HFF-Myc (cell line): ENCODE measurements at places on chromosomes 6 and 20.

DNA sequence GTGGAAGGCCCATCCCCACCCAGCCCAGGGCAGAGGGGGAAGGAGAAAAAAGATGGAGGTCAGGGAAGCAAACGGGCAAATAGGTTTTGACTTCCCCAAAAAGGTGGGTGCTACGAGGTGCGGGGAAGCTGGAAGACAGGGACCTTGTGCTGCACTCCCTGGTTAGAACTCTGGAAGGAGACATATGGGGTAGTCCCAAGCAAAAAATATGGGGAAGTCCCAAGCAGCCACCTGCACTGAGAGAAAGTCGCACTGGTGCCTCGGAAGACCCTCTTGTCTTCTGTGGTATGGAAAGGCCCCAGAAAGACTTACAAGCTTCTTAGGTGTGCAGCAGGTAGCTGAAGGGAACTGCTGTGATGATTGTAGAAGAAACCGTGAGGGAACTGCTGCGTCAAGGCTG lies 93.8 kb upstream of the CEP85L start:
- DNase-seq: no peak

GRCh38 chr6:80636689-80637088 lies 530.2 kb downstream of the BCKDHB start:
- DNase-seq: no peak

- no peak for DNase-seq
These were observed 150.4 kb downstream of the BTBD3 start for GRCh38 chr20:12068121-12068520.

GRCh38 chr6:140459209-140459608 lies 1084.8 kb upstream of the CITED2 start:
- DNase-seq: no peak

- no peak for DNase-seq
These were observed 115.8 kb downstream of the FOXO3 start for GRCh38 chr6:108676555-108676954.

- no peak for DNase-seq
These were observed 63.5 kb upstream of the VSTM2L start for GRCh38 chr20:37839432-37839827.

DNA sequence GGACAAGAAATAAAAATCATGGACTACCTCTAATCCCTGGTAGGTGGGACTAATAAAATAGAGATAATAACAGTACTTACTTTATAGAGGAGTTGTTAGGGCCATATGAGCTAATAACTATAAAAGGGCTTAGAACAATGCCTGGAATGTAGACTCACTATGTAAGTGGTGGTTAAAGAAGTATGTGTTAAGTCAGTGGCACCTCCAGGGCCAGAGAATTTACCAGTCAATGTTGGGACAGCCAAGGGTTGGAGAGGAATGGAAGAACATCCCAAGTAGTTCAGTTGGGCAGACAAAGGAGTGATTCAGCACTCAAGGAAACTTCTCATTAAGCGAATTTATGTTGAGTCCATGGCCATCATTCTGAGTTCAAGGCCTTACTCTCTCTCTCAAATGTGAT lies 116.8 kb downstream of the OTOR start:
- no peak for DNase-seq

GRCh38 chr6:109793792-109794191 lies 102.7 kb downstream of the FIG4 start:
- DNase-seq: peak; percentile 93

GRCh38 chr6:109383438-109383940 lies 1.2 kb upstream of the CD164 start:
- no peak for DNase-seq

DNA sequence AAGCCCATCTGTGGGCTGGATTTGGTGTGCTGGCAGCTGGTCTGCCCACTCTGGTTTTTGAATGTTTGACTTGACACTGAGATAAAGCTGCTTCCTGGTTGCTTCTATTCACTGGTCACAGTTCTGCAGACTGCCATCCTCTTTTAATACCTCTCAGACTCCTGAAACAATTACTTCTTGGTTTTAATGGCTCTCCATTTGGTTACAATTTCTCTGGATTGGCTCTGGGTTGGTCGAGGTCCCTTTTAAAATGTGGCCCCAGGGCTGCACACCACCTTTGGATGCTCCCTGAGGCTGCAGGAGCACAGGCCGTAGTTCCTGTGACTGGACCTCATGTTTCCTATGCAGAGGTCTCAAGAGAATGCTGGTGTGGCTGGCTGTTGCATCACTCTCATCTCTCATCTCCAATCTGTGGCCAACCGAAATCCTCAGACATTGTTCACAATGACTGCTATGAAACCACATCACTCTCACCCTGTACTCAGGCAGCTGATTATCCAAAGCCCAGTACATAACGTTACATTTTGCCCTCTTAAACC lies 98.5 kb downstream of the INSM1 start:
- no peak for DNase-seq

DNA sequence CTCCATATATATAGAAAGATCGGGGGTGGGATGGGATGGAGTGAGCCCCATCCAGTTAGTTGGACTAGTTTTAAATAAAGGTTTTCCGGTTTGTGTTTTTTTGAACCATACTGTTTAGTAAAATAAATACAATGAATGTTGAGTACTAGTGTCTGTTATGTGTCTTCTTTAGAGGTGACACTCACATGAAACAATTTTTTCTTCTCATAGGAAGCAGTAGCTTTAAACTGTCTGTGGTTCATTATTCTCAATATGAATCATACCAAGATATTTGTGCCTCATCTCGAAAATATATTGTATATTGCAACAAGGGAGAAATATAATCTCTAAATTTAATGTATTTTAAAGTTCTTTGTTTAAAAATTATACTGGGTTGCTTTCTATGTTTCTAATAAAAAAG lies 33.4 kb downstream of the HSF2 start:
- no peak for DNase-seq

DNA sequence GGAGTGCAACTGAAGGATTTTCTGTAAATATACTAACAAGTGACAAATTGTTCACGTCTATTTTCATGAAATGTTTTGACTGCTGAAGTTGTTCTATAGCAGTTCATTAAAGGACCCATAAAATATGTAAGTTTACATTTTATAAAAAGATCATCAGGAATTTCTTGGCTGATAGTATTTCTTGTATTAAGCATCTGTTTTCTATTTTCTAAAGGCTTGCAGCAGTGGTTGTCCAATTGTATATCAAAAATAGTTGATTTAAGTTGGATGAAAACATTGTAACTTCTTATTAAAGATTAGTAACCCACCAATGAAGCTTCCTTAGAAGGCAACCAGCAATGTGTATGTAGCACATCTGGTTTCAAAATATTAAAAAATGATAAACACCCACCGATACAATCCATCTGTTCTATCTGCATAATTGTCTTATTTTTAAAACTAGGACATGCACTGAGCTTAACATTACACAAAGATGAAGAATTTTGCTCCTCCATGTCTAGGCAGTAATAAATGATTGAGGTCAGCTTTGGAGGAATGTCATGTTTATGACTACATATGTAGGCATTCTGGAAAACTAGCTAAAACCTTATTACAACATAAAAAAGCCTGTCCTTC lies 301.3 kb upstream of the TCF21 start:
- DNase-seq: no peak

DNA sequence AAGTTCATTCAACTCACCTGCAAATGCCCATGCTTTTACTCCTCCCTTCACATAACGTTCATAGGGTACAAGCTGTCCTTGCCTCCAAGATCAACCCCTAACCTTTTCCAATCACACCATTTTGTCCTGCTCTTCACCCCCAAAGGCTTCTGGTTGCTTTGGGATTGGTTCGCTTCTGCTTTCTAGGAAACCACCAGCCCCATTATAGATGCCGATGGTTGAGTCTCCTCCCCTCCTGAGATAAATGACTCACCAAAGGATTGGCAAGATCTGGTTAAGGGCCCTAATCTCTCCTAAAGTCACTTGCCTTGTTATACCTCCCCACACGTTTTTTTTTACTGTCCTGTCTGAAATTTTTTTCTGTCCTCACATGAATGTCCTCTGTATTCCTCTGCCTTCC lies 311.4 kb downstream of the HACE1 start:
- no peak for DNase-seq

DNA sequence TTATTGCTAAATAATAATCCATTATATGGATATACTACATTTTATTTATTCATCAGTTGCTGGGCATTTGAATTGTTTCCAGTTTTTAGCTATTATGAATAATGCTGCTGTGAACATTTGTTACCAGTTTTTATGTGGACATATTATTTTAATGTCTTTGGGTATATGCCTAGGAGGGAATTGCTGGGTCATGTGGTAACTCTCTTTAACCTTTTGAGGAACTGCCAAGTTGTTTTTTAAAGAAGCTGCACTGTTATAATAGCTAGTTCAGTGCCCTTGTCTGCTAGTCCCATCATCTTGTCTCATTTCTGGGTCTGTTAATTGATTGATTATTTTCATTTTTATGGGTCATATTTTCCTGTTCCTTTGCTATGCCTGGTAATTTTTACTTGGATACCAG lies 56.3 kb downstream of the FOXO3 start:
- no peak for DNase-seq

DNA sequence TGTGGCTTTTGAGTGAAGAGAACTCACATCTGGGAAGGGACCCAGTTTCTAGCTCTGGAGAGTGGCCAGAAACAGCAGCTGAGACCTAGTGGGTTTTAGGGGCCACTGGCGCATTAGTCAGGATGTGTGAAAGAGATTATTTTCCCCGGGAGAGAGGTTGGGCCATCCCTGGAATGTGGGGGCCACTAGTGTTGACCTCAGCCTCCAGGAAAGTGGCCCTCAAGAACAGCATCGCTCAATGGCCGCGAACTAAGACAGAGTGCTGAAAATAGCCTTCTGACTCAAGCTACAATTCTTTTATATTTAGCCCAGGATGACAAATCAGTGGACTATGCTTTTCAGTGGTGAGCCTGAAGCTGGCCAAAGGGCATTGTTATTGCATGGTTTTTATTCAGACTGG lies 210.4 kb upstream of the RNF24 start:
- peak; percentile 74 for DNase-seq

DNA sequence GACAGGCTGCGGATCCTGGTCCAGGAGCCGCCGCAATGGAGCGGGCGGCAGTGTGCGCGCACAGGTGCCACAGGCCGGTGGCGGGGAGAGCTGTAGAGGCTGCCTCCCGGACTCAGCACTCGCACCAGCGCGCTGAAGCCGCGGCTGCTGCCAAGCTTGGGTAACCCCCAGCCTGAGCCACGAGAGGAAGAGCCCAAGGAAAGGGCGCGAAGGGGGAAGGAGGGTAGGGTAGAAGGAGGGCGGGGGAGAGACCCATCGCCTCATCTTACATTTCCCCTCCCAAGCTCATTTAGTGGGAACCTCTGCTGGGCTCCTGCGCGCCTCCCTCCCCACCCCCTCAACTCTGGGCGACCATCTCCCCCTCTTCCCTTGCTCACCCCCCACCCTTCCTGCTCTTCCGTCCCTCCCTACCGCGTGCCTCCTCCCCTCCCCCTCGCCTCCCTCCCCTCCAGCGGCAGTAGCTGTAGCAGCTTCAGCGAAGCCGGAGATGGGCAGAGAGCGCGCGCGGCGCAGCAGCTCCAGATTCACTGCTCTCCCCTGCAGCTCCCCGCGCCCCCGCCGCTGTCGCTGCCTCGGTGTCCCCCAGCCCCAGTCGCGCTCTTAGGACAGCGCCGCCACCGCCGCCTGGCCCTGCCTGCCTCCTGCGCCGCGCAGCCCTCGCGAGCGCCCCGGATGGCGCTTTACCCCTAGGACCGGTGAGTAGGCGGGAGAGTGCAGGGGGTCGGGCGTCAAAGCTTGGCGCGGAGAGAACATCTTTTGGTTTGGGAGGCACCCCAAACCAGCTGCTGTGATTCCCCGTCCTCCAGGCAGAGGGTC lies at the start of gene FUT9:
Gene FUT9 (plus strand): TSS at position 457 of the 816 bp plus-strand sequence. CDS start 187,182 bp downstream, outside the sequence.
- no peak for DNase-seq

DNA sequence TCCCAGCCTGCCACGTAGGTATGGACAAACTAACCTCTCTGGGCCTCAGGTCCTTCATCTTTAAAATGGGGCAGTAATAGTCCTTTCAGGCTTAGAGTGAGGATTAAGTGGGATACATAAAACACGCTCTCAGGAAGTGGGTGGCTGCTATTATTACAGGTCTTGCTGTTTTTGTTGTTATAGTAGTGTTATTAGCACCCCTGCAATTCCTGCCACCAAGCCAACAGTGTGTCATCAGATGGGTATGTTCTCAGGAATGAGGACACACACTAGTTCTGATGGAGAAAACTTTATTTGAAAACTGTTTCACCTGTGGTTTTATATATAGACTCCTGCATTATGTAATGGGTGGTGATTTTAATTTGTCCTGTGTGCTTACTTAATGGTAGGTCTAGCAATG lies 131.7 kb downstream of the LRRC1 start:
- no peak for DNase-seq

GRCh38 chr20:64024141-64024990 lies 11.6 kb upstream of the C20orf204 start:
- no peak for DNase-seq

DNA sequence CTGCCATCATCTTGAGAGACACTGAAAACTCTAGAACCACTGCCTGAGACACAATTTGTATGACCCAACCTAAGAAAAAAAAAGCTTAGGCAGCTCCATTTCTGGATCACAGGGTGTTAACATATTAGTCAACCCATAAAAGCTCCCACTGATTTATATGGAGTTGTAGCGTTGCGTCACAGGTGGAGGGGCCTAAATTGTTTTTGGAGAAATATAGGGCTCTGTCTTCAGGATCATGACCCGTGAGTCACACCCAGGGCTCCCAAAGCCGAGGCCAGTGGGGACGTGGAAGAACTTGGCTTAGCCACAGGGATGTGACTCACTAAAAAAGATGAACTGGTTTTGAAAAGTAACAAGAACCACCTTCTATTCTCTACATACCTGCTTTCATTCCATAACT lies 116.5 kb upstream of the BMP2 start:
- no peak for DNase-seq

- DNase-seq: no peak
These were observed 508.1 kb downstream of the KIF16B start for GRCh38 chr20:16064989-16065707.

DNA sequence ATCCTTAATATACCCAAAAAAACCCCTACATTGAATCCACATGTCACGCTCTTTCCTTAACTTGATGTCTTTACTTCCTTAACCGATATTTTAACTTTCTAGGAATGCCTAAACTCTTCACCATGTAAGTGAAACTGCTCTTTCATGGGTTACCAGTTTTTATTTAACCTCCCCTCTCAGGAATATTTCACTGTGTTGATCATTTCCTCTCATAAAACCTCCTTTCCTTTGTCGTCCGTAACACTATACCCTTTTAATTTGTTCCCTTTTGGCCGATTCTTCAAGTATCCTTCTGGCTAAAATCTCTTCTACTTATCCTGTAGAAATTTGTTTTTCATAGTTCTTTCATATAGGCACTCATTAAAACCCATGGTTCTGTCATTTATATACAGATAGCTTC lies 24.6 kb downstream of the SYCP2 start:
- DNase-seq: no peak

GRCh38 chr6:100117680-100118079 lies 123.7 kb upstream of the MCHR2 start:
- no peak for DNase-seq

- DNase-seq: peak; percentile 32
These were observed 22.3 kb upstream of the SAYSD1 start for GRCh38 chr6:39137245-39137644.

- no peak for DNase-seq
These were observed 403.4 kb downstream of the SYNE1 start for GRCh38 chr6:152233547-152234320.

GRCh38 chr6:77425671-77426070 lies 37.6 kb downstream of the HTR1B start:
- no peak for DNase-seq
